NCI-H187 treated with DMSO at 0.1 percent for 48 hours (cell line): ENCODE measurements at places on chromosomes 3 and 15.

- DNase-seq, result no peak
Measured at GRCh38 chr15:68732451-68732850, 88.2 kb downstream of the ANP32A start.

DNA sequence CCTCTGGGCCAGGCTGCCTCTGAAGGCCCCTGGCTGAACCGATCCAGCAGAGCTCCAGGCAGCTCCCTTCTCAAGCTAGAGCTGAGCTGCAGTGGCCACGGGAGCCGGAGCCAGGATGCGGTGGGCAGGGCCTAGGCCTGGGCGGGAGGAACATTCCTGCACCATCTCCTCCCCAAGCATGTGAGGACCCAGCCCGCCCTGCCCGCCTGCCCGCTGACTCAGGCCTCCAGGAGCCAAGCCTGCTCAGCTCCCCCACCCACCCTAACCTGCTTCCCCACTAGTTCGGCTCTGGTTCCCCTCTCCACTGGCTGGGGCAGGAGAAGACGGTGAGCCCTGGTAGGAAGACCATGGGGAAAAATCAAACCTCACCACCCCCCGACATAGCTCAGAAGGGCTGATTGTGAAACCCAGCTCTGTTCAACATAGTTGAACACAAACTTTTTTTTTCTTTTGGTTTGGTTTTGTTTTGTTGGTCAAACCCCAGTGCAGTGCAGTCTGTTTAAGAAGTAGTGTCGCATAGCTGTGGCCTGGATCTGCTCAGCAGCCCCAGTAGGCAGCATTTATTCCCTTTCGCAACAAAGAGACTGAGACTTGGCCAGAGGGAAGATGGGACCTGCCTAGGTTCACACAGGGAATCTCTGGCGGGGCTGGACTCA is 13.5 kb downstream of the SNX33 start:
- no peak for DNase-seq

DNA sequence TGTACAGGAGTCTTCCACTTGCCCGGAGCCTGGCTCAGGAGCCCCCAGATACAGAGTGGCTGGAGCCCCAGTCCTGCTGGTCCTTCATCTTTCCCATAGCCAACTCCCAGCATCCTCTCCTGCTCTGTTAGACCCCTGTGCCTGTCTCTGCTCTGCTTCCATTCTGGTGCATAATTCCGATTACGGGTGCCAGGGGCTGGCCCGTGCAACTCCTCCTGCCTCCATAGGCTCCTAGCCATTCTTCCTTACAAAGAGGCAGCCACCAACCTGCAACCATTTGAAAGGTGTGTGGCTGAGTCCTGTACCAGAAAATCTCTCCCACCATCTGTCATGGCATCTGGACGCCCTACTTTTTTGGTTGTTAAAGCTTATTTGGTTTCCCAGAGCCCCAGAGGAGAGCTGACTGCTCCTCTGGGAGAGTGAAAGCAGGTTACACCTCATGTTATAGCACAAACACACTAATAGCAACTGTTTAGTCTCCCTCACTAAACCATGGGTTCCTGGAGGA is 5.2 kb upstream of the RAD18 start:
- DNase-seq, result no peak

DNA sequence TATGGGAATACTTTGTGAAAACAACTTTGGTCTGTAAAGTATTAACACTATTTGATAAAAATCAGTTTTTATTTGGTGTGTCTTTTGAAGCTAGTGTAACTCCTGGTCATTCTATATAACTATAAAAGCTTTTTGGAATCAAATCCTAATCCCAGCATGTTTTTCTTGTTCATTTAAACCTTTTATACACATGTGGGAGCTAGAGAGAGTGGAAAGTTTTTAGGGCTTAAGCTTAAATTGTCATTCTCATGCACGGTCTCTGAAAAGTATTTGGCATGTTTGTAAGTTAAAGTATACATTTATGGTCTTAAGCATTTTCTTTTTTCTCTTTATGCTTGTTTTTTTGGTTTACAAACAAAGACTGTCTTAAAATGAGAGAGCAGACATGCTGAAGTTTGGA is 83.4 kb upstream of the RARB start:
- no peak for DNase-seq

DNA sequence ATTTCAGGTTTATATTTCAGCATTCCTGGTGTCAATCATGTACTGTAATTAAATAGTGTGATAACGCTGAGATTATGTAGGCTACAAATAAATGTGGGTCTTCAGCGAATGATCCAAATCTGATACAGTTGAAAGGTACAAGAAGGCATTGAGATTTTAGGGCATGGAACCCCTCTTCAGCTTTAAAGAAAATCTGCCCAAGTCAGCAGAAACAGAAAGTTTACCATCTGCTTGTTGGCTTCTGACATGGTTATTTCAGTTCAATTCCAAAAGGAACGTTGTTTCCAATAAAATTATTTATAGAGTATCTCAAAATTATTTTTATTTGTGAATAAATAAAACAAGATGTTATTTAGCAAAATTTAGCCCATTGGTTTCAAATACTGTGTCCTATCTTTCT is 400.2 kb upstream of the RORA start:
- no peak for DNase-seq

GRCh38 chr3:150079029-150079739 is 108.5 kb upstream of the PFN2 start:
- no peak for DNase-seq

DNA sequence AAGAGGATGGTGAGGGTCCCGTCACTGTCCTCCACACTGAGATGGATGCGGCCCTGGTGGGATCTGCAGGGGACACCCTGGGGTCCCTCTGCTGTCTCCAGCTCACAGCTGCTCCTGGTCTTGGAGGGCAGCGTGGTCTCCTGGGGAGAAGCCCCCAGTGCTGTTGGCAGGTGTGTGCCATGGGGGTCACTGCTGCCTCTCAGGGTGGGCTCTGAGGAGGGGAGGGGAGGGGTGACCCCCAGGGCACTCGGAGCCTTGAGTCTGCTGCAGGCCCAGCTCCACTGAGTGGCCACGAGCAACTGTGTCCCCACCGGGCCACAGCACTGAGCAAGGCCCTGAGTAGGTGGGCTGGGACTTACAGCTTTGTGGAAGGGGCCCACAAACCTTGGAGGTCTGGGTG is 34.7 kb downstream of the KLHL25 start:
- DNase-seq, result no peak

- DNase-seq, result no peak
Measured at GRCh38 chr3:5271372-5271683, 83.8 kb downstream of the EDEM1 start.

- no peak for DNase-seq
Measured at GRCh38 chr3:95926904-95927501, 887.4 kb upstream of the EPHA6 start.

- no peak for DNase-seq
Measured at GRCh38 chr15:31082771-31083369, 18.7 kb downstream of the TRPM1 start.

DNA sequence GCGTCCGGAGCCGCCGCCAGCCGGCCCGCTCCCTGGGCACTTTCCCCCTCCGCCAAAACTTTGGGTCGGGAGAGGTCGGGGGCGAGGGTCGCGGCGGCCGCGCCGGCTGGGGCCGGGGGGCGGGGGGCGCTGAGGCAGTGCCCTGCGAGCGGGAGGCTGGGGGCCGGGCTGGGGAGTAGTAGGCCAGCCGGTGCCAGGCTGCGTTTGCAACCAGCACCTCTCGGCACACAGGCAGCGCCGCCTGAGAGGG is 452 bp downstream of the BBX start:
- no peak for DNase-seq

GRCh38 chr3:110646496-110646895 is 425.1 kb upstream of the NECTIN3 start:
- DNase-seq, result no peak

DNA sequence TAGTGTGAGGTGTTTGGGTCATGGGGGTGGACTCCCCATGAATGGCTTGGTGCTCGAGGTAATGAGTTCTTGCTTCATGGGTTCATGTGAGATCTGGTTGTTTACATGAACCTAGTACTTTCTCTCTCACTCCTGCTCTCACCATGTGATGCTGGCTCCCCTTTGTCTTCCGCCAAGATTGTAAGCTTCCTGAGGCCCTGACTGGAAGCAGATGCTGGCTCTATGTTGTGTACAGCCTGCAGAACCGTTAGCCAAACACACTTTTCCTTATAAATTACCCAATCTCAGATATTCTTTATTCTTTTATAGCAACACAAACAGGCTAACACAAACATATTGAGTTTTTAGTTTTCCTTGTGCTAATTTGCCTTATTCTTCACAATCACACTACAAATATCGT is 3.2 kb upstream of the CSPG5 start:
- no peak for DNase-seq

GRCh38 chr3:4821975-4822374 is 157.3 kb upstream of the BHLHE40 start:
- DNase-seq, result no peak

DNA sequence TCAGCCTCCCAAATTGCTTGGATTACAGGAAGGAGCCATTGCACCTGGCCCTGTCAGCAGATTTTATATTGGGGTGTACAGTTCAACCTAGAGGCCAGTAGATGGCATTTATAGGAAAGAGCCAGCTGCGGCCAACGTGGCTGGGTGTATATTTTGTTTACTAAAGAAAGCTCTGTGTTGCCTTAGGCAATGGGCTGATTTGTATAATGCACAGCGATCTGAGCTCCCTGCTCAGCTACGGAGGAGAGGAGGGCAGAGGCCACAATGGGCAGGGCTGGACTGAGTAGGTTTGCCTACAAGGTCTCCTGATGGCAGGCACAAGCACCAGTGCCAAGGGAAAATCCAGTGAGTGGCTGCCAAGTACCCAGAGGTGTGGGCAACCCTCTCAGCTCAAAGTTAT is 282.4 kb downstream of the ARPP21 start:
- DNase-seq, result no peak

- DNase-seq, result no peak
Measured at GRCh38 chr3:197700095-197700494, 36.6 kb downstream of the RUBCN start.

GRCh38 chr3:127074900-127075360 is 92.0 kb downstream of the PLXNA1 start:
- no peak for DNase-seq

GRCh38 chr3:13863382-13863952 is 16.4 kb downstream of the WNT7A start:
- no peak for DNase-seq

DNA sequence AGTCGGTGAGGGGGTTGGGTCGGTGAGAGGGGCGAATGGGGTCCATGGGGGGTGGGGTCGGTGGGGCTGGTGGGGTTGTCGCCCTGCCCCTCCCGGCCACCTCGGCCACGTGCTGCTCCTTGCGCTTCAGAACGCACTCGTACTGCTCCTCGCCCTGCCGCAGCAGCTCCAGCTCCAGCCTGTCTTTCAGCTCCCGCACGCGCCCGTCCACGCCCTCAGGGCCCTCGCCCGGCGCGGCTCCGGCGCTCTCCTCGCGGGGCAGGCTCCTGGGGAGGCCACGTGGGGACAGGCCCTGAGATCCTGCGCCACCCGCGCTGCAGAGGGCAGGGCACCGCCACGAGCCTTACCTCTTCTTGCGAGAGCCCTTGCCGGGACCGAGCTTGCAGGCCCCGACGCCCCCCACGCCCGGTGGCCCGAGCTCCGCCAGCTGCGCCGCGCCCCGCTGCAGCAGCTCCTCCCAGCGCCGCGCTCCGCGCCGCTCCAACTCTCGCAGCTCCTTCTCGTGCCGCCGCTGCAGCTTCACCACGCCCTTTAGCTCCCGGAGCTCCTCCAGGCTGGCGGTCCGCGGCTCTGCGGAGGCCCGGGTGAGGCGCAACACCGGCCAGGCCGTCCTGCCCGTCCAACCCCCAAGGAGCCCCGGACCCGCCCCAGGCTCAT is 8.2 kb upstream of the ANKRD63 start:
- no peak for DNase-seq

GRCh38 chr3:81437683-81438082 is 323.8 kb downstream of the GBE1 start:
- DNase-seq, result no peak

DNA sequence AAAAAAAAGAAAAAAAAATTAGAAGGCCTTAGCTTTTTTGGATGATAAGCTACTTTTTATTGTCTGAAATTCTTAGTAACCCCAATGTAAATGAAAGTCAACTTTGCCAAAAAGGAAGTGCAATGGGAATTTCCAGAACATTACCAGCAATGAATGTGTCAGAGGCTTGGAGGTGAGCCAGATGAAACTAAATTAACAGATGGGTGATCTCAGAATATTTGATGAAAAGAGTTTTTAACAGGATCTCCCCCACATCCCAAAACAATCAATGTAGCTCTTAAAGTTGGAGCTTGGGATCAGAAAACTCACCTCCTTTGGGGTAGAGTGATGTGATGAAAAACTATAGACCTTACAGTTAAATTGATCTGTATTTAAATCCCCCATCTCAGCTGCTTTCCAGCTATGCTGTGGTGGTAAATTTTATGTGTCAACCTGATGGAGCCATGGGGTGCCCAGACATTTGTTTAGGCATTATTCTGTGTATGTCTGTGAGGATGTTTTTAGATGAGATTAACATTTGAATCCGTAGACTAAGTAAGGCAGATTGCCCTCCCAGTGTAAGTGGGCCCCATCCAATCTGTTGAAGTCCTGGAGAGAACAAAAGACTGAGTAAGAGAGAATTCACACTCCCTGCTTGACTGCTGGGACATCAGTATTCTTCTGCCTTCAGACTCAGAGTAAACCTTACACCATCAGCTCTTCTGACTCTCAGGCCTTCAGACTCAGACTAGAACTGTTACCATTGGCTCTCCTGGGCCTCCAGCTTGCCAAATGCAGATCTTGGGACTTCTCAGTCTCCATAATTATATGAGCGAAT is 84.3 kb upstream of the TNFSF10 start:
- no peak for DNase-seq

GRCh38 chr3:111737706-111738086 is 121.4 kb upstream of the PHLDB2 start:
- no peak for DNase-seq

DNA sequence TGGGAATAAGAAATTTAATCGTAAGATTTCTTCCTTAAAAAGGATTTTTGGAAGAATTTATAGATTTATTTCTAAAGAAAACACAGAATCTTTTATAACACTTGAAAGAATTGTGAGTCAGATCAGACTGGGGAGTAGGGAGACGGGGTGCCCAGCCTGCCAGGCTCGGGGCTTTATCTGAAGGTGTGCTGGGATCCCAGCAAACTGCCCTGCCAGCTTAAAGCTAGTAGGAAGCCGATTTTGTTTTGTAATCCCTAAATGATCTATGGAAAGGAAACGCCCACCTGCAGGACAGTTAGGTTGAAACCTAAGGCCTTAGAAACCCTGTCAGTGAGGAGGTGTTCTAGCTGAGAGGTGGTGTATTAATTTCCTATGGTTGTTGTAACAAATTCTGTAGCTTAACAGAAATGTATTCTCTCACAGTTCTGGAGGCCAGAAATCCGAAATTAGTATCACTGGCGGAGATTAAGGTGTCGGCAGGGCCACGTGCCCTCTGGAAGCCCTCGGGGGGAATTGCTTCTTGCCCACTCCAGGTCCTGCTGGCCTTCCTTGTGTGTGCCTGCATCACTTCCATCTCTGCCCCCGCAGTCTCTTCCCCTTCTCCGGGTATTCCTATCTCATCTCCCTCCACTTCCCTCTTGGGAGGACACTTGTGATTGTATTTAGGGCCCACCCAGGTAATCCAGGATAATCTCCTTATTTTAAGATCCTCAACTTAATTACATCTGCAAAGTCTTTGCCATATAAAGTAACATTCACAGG is 19.3 kb upstream of the RAB6B start:
- DNase-seq, result no peak

GRCh38 chr15:66932634-66933024 is 132.8 kb upstream of the SMAD3 start:
- no peak for DNase-seq
